ENCODE measurements at places on chromosomes 2 and 18.
A peak's percentile ranks its signal among the peaks of the same experiment; 100 is the strongest.

DNA sequence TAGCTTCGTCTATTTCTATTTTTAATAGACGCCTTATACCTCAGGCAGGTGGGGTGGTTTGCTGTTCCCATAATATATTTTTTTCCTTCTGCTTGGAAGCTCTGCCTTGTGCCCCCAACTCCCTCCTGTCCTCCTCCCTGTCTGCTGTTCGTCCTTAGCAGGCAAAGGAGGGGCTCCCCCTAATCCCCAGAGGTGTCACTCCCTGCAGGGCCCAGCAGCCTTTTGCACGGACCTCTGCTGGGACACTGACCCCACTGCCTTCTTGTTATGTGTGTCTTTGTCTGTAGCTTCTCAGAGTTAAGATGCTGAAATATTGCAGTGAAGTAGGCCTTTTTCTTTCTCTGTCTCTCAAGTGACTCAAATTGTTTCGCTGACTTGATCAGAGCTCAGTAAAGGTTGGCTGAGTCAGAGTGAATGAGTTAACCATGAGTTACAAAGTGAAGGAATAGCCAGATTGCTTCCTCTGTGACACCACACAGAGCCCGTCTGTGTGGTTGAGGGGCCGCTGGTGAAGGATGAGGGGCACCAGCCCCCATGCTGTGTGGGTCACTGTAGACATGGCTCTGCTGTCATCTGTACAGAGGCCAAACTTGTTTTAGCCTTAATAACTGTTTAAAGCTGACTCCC lies 47.7 kb downstream of the PRKCE start:
- no peak for DNase-seq

GRCh38 chr2:169705927-169706326 lies 11.7 kb downstream of the PHOSPHO2 start:
- no peak for DNase-seq

DNA sequence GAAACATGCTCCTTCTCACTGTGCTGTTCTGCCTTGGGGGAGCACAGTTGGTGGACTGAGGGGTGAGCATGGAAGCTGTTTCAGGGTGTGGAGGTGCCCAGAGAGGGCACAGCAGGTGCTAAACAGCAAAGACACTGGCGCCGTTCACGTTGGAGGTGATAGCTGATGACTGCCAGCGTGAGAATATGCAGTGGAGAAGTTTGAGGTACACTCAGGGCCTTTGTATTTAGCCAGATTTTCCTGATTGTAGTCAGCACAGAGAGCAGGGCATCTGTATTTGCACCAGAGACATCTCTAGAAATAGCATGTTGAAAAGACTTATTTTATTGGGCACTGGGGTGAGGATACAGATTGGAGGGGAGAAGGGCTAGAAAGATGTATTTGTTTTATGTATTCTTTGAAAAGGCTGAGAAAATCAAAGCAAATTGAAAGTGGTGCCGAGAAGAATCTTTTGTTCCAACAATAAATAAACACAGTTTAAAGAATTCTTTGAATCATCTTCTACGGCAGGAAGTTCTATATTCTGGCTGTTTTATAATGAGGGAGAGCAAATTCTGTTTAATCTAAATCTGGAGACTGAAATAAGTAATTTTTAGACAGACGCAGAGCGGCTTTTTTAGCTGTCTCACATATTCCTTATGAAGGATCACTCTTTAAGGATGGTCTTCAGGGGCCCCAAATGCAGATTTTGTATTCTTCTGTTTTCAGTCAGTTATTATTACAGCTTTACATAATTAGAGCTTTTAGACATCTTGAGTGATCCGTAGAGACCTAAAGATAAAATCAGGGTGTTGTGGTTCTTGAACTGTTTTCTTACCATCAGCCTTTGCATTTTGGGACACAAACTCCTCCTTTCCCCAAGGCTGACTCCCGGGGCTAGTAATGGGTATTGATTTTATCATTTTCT lies 7.1 kb downstream of the ZNF532 start:
- no peak for DNase-seq

DNA sequence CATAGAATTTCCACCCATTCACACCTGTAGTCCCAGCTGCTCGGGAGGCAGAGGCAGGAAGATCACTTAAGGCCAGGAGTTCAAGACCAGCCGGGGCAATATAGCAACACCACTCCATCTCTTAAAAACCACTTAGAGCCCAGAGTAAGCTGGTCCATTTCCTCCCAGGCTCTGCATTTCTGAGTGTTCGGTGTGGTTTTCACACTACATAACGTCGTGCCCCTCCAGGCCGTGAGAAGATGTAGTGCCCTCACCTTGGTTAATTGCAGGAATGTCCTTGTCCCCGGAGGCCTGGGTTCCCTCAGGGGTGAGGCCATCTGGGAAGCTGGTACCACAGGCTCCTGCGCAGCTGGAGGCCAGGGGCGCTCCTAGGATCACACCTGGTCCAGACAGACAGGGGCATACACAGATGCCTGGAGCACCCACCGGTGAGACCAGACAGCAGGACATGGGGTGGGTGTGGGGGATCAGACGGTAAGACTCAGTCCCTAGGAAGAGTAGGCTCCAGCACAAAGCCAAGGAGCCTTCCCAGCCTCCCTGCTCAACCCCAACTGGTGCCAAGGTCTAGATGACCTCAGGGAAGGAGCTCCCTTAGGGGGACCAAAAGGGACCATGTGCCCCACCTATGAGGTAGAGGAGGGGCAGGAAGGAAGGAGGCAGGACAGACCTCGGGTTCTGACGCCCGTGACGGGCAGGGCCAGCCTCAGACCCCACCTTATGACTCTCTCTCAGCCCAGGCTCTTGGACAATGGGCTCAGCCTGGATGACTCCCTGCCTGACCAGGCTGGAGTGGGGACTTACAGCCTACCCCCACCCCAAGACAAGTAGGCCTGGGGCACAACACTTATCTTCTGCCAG lies 752 bp downstream of the ASTL start:
- no peak for DNase-seq

- DNase-seq, result no peak
Measured at GRCh38 chr2:148656516-148656915, 12.0 kb downstream of the EPC2 start.

DNA sequence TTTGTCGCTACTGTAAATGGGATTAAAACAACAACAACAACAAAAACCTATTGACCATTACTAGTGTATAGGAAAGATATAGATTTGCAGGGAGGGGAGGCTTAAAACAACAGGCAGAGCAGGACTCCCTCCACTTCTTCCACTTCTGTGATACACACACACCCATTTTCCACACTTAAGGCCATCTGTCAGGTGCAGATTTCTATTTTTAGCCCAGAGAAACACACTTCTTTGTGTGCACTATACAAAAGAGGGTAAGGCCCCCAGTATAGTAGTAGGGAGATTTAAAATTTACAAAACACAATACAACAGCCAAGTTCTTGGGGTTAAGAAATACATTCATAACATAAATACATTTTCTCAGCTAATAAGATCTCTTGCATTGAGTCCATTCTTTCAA lies 22.4 kb downstream of the PTPN2 start:
- no peak for DNase-seq

DNA sequence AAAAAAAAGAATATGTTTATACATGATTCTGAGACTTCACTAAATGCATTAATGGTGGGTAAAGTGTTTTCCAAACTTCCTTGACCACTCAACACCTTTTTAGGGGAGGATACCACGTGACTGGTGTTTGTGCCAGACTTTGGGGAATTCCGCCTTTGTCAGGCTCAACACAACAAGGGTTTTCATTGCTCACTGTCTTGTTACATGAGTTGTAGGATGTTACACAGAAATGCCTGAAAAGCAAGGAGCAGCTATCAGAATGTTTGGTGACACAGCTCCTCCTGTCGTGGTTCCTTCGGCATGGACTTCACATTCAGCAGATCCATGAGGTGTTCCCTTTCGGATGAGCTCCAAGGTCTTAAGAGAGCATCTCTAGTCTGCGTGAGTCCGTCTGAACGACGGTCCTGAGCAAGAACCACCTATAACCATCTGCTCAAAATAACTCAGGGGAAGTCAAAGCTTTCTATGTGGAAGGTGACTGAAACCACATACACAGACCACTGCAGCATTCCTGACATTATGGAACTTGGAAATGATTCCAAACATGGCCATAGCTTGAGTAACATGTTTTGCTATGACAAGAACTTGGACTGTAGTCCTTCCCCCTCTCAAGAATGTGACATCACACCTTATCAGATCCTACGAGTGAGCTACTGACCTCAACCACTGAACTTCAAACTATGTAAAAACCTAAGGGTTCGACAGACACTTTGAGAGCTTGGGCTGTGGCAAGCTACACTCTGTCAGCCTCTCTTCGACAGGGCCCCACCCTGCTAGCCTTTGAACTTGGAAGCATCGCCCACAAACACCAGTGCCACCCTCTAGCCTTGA lies 57.5 kb downstream of the MCFD2 start:
- DNase-seq, result no peak

GRCh38 chr2:54438271-54438670 lies 17.9 kb upstream of the SPTBN1 start:
- no peak for DNase-seq

DNA sequence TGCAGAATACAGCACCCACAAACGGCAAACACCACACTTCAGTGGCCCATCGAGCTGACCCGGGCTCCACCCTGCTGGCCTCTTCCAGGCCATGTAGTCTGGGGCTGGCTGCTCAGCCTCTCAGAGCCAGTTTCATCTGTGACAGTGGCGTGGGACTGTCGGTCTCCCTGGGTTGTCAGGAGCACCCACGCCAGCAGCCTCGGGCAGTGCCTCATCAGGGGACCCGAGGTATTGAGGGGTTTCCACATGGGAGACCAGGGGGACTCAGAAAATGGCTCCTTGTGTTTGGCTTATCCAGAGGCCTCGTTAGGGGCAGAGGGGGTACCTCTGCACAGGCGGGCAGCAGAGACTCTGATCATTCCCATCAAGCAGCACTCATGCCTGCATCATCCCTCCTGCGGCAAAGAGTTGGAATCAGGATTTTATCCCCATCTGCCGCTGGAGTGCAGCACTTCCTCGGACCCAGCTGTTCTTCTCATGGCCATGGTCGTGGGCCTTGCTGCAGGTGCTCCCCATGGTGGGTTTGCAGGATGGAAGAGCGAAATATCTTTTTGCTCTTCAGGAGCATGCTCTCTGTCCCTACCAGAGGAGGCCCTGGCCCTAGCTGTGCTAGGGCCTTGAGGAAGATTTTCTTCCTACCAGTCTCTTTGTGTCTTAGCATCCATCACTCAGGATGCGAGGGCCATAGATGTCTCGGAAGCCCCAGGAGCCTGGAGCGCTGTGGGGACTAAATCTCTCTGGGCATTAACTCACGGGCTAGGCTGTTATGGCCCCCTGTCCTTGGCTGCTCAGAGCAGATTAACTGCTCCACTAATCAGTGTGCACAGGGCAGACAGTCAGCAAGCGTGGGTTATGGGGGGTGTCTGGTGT lies 100.8 kb downstream of the CLIP4 start:
- DNase-seq, result peak; percentile 14
